Stimulated activated CD8-positive, alpha-beta memory T cell treated with anti-CD3 and anti-CD28 coated beads, Interleukin-4, amount 100 ng/mL, for 4 hours (primary cell): ENCODE measurements at places on chromosomes 1 and 21.

GRCh38 chr21:15272171-15272570, 207.4 kb upstream of the NRIP1 start:
- DNase-seq: no peak

DNA sequence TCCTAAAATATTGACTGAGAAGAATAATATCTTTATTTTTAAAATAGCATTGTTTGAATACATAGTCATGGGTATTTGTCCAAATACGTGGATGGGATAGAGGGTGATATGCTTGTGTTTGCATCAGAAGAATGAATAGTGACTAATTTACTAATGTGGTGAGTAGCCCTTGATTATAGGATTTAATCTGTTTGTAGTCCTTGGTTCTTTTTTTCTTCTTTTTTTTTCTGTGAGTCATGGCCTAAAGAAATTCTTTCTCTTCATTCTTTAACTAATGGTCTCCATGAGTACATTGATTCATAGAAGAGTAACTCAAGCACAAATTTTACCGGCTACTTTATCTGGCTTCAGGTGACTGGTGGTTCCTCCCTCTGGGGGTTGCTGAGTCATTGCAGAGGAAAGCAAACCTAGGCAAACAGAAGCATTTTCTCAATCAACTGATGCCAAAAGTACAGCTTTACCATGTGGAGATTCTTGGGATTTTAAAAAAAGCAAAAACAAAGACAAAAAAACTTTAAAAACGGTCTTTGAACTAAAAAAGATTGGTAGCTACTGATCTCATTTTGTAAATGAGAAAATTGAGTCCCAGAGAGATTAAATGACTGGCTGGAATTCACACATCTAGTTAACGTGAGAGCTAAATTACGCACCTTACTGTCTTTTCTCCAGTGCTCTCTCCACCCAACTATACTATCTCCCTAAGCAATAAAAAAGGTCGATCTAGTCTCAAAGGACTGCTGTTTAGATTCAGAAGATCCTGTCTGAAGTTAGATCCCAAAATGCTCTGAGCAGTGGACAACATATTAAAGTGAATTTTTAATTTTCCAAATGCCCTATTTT, 40.5 kb downstream of the AK5 start:
- no peak for DNase-seq

DNA sequence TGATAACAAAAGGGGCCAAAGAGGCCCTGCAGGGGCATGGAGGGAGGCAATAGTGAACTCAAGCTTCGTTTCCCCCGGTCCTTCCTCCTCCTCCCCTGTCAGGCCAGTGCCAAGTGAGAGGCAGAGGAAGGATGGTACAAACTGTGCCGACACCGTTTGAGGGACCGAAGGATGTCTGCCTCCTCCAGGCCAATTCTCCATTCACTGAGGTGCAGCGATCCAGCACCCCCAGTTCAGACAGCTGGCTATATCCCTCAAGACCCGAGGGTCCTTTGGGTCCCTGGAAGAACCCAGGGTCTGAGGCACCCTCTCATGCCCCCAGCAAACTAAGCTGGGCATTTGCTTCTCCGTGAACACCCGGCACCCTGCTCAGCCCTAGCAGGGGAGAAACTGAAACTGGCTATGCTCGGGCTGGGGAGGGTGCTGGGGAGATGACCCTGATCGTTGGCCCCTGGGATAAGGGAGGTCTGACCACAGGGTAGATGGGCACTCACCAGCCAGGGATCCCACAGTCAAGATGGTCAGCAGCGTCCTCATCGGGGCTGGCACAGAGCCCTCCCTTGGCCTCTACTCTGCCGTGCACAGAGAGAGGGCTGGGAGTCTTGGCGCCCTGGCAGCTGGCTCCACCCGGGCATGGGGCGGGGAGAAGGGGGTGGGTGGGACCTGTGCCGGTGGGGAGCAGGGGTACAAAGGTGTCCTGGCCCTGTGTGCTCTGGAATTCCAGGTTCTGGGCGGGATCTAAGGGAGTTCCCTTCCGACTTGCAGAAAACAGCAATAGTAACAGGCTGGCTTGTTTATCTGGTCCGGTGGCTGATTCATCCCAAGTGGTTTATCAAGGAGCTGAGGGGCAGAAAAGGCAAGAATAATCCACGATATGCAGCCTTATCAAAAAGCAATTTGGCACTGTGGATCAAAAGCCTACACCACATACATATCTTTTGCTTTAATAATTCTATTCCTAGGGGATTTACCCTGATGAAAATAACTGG, at the start of gene IL22RA1:
IL22RA1 (minus strand) TSS at position 595 of the 989 bp plus-strand sequence; CDS start at position 537, 58 bp downstream.
- no peak for DNase-seq

- DNase-seq: no peak
These were observed 14.3 kb upstream of the GPR52 start for GRCh38 chr1:174433451-174433850.

DNA sequence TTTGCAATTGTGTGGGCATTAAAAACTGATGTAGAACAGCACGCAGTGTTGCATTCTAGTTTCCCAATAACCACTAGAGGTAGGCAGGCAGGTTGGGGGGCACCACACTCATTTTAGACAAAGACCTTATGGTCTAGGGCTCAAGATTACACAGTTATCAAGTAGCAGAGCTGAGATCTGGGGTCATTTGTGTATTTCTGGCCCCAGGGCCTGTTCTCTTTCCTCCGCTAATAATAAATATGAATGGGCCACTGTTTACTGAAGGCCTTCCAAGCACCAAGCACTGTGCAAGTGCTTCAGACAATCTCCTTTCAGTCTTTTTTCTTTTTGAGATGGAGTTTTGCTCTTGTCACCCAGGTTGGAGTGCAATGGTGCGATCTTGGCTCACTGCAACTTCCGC, 23.9 kb downstream of the LDLRAD2 start:
- no peak for DNase-seq

- DNase-seq: no peak
These were observed 14.8 kb upstream of the METTL18 start for GRCh38 chr1:169809370-169810095.

- no peak for DNase-seq
These were observed 40.8 kb upstream of the UTS2 start for GRCh38 chr1:7893529-7894180.

DNA sequence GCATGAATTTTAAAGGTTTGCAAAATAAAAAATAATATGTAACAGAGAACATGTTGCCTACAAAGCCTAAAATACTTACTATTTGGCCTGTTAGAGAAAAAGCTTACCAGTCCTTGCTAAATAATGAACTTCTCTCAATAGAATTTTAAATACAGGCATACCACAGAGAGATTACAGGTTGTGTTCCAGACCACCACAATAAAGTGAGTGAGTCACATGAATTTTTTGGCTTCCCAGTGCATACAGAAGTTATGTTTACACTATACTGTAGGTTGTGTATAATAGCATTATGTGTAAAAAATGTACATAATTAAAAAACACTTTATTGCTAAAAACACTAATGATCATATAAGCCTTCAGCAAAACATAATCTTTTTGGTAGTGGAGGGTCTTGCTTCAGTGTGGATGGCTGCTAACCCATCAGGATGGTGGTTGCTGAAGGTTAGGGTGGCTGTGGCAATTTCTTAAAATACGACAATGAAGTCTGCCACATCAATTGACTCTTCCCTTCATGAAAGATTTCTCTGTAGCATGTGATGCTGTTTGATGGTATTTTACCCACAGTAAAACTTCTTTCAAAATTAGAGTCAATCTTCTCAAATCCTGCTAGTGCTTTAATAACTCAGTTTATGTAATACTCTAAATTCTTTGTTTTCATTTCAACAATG, 48.6 kb downstream of the SCYL3 start:
- DNase-seq: no peak

GRCh38 chr1:79295967-79296366, 289.4 kb upstream of the ADGRL4 start:
- DNase-seq: no peak

- no peak for DNase-seq
These were observed 5.9 kb upstream of the SPRR2E start for GRCh38 chr1:153100245-153100644.

DNA sequence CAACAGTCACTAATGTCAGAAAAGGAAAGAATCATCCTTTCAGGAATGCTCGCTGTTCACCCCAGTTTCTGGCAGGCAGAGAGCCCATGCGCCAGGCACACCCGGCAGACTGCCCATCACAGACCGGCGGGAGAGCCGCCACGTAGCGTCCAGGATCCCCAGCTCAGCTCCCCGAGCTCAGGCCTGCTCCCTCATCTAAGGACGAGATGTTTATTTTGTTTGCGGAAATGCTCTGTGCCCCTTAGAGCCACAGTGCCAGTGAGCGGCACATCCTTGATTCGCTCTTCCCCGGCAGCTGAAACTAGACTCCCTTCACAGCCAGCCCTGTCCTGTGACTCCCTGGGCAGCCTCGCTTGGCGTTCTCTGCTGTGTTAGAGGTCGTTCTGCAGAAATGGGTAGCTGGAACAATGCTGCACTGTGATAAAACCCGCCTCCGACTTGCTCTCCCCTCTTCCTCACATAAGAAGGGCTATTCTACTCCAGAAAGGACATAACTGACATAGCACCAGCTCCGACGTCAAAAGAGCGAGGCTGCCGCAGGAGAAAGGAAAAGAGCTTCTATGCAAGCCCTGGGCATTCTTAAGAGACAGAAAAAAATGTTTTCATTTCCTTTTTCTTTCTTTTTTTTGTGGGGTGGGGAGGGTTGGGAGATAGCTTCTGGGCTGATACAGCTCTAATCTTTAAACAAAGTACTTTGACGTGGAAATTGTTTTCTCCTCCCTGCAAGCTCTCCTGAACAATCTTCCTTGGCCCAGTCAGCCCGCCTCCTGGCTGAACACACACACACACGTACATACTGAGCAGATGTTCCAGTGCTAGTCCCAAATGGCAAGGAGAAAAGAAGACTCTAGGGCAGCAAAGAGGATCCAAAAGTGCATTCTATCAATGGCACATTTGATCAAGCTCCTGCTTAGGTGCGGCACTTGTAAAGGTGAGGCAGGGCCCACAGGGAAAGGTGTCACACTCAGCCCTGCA, 37.2 kb downstream of the MRAP start:
- DNase-seq: no peak

DNA sequence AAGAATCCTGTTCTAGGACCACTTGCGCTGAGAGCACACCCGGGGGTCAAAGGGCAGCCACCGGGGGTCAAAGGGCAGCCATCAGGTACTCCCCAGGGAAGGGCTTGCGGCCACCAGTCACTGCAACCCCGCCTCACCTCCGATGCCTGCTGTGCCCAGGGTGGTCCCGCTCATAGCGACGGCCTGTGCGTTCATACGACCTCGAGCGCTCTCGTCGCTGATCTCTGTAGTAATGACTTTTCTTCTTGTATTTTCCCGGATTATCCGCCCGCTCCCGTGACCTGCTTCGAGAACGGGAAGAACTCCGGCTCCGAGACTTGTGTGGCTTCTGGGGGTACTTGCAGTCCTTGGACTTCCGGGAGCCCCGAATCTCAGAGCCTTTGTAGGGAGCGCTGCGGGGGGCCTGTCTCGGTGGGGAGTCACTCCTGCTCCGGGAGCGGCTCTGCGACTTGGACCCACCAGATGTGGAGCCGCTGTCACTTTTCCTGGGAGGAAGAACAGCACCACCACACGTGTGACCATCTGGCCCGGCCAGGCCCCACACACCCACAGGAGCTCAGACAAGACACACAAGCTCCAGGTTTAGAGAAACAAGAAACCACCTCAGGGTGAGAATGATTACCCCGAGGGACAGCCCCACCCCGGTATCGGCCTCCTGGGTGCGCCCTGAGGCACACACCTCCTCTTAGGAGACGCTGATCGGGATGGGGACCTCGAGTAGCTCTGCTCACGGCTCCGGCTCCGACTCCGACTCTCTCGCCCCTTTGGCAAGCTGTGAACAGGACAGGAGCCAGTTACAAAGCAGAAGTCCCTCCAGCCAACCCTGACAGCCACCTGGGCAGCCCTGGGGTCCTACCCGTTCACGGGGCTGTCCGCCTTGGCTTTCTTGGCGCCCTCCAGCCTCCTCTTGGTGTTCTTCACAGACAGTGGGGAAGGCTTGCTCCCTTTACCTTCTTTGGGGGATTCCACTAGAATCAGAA, 11.7 kb downstream of the CCNL2 start:
- no peak for DNase-seq

- DNase-seq: no peak
These were observed 262.7 kb downstream of the PBX1 start for GRCh38 chr1:164821648-164822047.

DNA sequence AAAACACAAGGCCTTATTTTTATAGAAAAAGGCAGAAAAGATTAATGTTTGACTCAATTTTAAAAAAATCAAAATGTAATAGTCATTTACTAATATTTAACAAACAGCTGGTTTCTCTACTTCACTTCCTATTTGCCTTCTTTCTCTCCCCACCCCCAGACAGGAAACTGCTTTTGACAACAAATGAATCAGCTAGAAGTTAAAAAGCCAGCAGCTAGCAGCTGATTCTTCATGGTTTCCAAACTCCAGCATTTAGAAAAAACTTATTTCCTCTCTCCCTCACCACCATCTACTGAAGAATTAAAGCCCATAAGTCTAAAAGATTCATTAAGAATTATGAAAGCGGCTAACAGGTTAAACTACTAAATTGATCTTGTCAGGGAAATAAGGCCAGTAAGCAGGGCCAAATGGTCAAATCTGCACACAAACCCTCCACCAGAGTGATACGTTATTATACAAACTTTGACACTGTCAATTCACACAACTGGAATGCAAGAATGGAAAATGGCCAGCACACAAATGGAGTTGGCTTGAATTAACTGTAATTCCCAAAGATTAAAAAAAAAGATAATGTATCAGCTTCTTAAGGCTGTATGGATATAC, 4.0 kb downstream of the WDR26 start:
- DNase-seq: no peak

DNA sequence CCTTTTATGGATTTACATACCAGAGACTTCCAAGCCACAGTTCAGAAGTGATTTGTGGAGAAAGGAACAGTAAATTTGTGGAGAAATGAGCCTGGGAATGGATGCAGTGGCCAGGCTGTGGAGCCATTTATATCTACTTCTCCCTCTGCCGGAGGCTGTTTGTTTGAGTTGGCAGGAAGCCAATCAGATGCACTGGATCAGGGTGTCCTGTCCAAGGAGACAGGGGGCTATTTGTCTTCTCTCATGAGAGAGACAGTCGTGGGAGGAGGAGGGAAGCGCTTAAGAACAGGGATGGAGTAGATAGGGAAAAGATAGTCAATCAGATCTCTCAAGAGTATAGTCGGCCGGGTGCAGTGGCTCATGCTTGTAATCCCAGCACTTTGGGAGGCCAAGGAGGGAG, 2.8 kb upstream of the HAPLN2 start:
- DNase-seq: no peak

GRCh38 chr1:165619647-165620151, 11.3 kb upstream of the MGST3 start:
- DNase-seq: no peak

DNA sequence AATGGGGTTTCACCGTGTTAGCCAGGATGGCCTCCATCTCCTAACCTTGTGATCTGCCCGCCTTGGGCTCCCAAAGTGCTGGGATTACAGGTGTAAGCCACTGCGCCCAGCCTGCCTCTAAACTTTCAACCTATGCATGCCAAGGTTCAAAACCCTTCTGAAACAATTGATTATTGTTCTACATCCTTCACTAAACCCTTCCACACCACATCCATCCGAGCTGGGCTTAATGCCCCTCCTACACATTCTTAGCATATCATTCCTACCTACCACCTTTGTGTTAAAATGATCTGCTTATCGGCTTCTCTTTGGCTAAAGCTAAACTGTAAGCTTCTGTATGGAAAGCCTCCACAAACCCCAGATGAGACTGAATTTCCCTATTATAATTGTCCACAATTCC, 40.8 kb upstream of the DOCK7 start:
- DNase-seq: no peak
